ENCODE measurements at places on chromosomes 3 and 15.

DNA sequence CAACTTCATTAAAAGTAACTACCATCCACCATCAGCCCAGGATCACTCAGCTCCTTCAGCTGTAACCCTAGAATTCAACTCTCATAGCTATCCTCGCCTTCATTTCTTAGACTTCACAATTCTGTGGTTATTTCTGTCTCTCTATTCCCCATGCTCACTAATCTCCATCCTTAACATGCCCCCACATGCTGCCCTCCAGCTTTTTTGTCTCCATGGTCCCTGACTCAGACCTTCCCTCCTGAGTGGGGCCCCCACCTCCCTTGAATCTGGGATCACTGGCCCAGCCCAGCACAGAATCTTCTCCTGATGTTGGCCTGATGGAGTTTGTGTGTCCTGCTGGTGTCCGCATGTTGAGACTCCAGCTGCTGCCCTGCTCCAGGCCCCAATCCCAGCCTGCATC is 41.7 kb downstream of the CHST14 start:
- no peak for DNase-seq

GRCh38 chr3:64490180-64490724 is 197.5 kb downstream of the ADAMTS9 start:
- DNase-seq, result no peak

GRCh38 chr3:30684356-30684755 is 78.0 kb downstream of the TGFBR2 start:
- DNase-seq, result no peak

DNA sequence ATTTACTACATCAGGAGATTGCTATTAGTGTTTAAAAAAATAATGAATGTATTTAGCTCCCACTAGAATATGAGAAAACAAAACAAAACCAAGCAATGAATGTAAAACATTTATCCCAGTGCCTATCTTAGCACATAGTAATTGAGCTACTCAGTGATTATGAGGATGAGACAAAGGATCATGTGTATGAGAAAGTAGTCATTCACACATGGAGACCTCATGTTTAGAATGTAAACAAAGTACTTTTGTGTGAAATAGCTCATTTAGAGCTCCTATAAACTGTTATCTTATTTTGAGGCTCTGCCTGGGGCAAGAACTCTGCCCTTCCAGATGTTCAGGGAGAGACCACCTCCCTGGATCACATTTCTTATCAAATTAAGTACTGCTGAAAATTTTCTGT is 236.8 kb downstream of the LRRN1 start:
- DNase-seq, result no peak

- no peak for DNase-seq
These were observed 242.0 kb downstream of the SHQ1 start for GRCh38 chr3:72606005-72606800.

- DNase-seq, result no peak
These were observed at the start of gene MKRN2OS for GRCh38 chr3:12545473-12545791. MKRN2OS (minus strand) TSS chr3:12545499; CDS start chr3:12545464, 35 bp downstream.

Data from left forelimb (tissue), 1 donor.